ENCODE measurements at places on chromosomes 6 and 20.
A peak's percentile ranks its signal among the peaks of the same experiment; 100 is the strongest.

DNA sequence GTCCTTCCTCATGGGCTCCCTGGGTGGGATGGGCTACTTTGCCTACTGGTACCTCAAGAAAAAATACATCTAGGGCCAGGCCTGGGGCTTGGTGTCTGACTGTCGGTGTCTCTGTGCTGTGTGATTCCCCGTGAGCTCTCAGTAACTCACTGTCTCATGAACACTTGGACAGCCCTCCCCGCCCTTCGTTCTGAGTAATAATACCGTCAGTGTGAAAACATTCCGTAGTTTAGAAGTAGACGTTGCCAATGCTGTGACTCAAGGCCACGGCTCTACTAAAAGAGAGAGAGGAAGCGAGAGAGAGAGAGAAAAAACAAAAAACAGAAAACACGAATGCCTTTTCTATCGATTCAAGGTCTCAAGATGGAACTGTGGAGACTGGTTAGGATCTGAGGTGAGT, 31.8 kb downstream of the FITM2 start:
- no peak for DNase-seq

DNA sequence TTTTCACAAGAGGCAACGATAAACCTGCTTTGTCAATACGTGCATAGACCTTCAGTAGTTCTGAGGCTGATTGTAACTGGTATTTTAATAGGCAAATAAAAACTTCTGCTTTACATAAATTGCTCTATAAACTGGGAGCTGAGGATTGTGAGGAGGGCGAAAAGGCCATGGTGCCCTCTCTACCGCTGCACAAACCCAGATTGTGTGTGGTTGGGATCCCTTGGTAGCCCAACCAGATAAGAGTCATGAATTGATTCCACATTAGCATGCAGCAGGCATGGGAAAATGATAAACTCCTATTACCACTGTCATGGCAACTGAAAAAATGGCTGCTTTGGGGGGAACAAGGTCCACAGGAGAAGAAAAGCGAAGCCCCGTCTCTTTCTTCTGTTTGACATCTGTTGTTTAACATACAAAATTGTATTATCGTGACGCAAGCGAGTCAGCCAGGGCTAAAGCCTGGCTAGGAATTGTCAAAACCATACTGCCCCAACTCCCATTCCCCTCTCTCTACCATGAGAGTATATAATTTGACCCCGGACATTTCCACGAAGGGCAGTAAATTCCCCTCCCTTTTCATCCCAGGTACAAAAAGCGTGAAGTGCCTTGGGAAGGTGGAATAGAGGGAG, 157.8 kb upstream of the SALL4 start:
- no peak for DNase-seq

GRCh38 chr20:48489046-48489463, 338.7 kb downstream of the PREX1 start:
- no peak for DNase-seq

DNA sequence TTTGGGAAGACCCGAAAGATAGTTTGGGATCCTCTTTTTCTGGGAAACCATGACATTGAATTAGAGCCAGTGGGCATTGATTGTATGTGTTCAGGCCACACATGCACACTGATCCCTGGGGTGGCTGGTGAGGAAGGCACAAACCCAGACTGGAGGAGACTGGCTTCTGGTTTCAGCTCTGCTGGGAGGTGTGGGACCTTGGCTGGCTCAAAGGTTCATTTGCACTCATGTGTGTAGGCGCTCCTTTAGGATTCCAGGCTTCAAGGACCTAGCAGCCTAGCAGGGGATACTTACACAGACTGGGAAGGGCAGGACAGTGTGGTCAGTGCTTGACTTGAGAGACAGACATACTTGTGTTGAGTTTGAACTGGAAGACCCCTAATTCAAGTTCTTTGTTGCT, 7.2 kb downstream of the RIN2 start:
- DNase-seq: no peak

- no peak for DNase-seq
These were observed 51.0 kb upstream of the TFAP2A start for GRCh38 chr6:10465629-10466499.

- no peak for DNase-seq
These were observed 23.6 kb downstream of the SLC35D3 start for GRCh38 chr6:136945711-136946121.

GRCh38 chr6:124958149-124958548, 4.1 kb upstream of the RNF217 start:
- no peak for DNase-seq

GRCh38 chr6:46170357-46171289, at the start of gene ENPP5:
ENPP5 (minus strand) TSS chr6:46170980; CDS start chr6:46168262, 2,718 bp downstream.
- peak; percentile 30 for DNase-seq

DNA sequence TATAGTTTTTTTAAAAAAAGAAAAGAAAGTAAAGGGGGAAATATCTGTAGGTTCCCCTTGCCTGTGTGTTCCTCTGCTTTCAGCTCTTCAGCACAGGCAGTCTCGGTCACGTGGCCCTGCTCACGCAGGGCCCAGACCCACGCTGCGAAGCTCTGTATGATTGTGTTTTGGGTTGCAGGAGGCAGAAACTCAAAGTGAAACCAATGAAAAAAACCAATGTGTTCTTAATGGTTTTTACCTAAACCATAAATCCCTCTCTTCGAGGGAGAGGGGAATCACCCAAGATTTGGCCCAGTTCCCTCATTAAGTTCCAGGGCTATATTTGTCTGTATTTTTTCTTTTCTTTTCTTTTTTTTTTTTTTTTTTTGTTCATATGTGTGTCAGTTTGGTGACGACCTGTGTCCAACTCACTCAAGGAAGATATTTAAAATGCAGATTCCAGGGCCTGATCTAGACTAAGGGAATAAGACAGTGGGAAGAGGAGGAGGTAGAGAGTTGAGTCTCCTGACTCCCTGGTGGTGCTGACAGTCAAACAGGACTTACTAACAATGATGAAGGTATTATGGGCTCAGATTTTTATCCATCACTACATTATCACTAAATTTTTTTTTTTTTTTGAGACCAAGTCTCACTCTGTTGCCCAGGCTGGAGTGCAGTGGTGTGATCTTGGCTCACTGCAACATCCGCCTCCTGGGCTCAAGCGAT, 33.8 kb upstream of the RREB1 start:
- no peak for DNase-seq

GRCh38 chr20:60589623-60590022, 631.4 kb downstream of the CDH26 start:
- no peak for DNase-seq

- DNase-seq: no peak
These were observed 42.8 kb downstream of the MYO6 start for GRCh38 chr6:75791881-75792280.

DNA sequence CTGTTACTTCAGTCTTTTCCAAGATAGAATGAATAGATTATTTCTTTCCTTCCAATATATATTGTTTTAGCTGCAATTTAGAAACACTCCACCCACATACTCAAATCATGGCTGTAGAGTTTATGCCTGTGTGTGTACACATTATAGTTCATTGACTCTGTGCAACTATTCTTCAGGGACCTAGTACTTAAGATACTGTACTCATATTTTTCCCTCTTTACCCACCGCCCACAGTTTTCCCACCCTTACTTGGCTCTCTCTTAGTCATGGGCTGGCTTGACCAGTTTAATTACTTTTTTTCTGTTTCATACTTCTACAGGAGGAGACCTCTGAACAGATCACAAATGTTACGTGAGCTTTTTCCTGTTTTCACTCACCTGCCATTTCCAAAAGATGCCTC, 30.4 kb downstream of the C6orf89 start:
- no peak for DNase-seq

- no peak for DNase-seq
These were observed 59.0 kb downstream of the SNAP25 start for GRCh38 chr20:10277616-10278015.

DNA sequence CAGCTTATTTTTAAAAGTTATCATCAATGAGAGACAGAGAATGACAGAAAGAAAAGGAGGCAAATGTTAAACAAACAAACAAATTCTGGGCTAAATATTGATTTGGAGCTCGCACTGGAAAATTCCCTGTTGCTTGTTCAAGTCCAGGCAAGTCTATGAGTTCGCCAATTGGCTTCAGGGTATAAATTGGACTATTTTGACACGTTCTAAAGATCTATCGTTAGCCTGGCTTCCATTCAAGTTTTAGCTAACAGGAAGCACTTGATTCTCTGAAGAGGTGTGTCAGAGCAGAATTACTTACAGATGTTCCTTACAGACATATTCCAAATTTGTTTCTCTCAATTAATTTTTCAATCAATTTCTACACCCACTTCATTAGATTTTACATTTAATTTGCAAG, 15.8 kb upstream of the RFPL4B start:
- DNase-seq: no peak

DNA sequence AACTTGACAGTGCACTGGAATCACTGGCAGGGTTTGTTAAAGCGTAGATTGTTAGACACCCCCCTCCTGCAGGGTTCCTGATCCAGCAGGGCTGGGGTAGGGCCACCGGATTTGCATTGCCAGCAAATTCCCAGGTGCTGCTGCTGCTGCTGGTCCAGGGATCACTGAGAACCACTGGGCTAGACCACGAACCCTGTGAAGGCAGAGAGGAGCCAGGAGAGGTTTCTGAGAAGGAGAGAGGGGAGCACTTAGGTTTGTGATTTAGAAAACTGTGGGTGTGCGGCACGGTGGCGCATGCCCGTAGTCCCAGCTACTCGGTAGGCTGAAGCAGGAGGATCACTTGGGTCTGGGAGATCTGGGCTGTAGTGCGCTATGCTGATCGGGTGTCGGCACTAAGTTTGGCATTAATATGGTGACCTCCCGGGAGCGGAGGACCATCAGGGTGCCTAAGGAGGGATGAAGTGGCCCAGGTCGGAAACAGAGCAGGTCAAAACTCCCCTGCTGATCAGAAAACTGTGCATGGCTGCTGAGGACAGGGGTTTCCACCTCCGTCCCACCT, 53.6 kb upstream of the FAM83D start:
- no peak for DNase-seq

DNA sequence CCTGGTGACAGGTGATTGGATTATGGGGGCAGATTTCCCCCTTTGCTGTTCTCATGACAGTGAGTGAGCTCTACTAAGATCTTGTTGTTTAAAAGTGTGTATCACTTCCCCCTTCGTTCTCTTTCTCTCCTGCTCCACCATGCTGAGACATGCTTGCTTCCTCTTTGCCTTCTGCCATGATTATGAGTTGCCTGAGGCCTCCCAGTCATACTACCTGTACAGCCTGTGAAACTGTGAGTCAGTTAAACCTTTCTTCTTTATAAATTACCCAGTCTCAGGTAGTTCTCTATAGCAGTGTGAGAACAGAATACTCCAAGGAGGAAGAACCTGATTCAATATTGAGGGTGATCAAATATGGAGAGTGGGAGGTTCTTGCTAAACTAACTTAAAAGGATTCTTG, 724.9 kb downstream of the DOK5 start:
- DNase-seq: no peak

GRCh38 chr6:86331919-86332318, 605.4 kb upstream of the HTR1E start:
- DNase-seq: no peak

- peak; percentile 54 for DNase-seq
These were observed 388.4 kb upstream of the JARID2 start for GRCh38 chr6:14857501-14857900.

- DNase-seq: no peak
These were observed 7.0 kb upstream of the CDH22 start for GRCh38 chr20:46315311-46315710.

GRCh38 chr6:135657207-135657606, 159.7 kb upstream of the AHI1 start:
- no peak for DNase-seq

DNA sequence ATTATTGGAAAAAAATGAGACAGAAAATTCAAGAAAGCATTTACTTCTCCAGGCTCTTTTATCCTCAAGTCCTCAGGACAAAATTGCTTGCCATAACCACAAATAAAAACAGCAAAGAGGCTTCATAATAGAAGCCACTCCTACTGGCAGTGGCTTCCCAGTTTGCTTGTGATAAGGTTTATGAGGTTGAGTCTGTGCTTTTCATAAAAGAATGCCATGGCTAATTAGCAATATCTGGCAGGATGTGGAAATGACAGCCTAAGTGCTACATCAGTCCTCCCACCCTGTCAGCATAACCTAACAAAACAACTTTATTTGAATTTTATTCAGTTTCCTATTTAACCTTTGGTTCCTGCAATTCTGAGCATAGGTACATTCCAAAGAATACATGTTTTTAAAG, 80.9 kb upstream of the HTR1E start:
- DNase-seq: no peak

- DNase-seq: no peak
These were observed 142.2 kb upstream of the SAMD5 start for GRCh38 chr6:147366290-147366689.

DNA sequence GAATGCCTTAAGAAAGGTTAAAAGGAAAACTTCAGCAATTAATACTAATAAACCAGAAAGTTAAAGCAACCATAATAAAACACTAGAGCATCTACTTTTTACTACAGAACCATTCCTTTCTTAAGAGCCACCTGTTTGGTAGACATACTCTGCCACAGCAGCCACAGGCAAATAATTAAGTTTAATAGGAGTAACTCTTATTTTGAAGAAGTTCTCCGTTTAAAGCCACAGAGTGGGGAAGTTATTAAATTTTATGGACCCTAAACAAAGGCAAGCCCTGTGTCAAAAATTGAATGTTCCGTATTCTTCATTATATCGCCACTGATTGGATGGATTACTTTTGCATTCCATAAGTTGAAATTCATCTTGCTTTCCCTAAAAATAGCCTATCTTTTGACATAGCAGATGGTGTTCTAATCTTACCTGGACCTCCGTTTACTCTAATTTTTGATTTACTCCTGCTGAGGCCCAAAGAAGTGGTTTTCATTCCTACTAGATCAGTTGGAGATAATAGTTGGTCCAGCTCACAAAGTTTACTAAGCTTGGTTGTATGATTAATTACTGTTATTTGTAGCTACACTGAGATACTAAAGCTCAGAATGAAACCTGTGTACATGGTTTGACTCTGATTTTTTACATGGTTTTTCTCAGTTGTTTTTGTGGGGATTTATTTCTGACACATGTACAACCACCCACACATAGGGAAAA, 140.4 kb upstream of the SUPT3H start:
- no peak for DNase-seq

DNA sequence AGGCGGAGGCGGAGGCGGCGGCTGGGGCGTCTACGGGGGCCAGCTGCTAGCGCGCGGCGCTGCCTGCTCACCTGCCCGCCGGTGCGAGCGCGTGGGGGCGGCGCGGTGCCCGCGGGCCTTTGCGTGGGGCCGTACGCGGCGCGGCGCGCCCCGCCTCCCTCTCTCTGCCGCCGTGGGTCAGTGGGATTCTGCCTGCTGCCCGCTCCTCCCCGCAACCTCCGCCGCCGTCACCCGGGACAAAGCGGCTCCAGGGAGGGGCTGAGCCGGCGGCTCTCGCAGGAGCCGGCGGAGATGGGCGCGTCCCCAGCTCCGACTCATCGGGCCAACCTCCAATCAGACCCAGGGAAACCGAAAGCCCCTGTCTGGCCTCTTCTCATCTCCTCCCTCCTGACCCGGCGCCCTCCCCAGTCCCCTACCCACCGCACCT, at the start of gene RCAN2:
Gene RCAN2 (minus strand): TSS at position 249 of the 427 bp plus-strand sequence.
- DNase-seq: no peak

DNA sequence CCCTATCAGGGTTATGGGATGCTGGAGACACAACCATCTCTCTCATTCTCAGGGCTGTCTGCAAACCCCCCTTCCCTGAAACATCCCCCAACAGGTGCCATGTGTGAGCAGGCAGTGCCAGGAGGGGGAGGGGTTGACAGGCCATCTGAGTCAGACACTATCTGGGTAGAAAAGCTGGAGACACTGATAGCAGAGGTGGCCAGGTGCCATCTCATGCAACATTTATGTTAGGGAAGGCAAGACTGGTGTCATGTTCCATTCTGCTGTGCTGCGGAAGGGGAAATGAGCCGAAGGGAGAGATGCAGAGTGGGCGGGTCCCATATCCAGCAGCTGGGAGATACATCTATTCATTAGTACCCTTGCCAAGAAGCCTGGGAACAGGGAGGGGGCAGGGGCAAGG, 3.5 kb downstream of the LHFPL5 start:
- no peak for DNase-seq

All from stimulated activated CD4-positive, alpha-beta T cell treated with anti-CD3 and anti-CD28 coated beads, Interleukin-15, amount 100 ng/mL, for 1 hour (primary cell).